ENCODE measurements at places on chromosomes 2 and 18.

- no peak for DNase-seq
Observed at GRCh38 chr18:60585670-60586069, 213.1 kb upstream of the MC4R start.

- no peak for DNase-seq
Observed at GRCh38 chr2:195610717-195611116, 46.3 kb upstream of the SLC39A10 start.

GRCh38 chr2:215465256-215465655, 29.4 kb upstream of the FN1 start:
- peak; percentile 37 for DNase-seq

GRCh38 chr2:170848587-170848986, 31.9 kb downstream of the GAD1 start:
- peak; percentile 83 for DNase-seq
